ENCODE measurements at places on chromosomes 5 and 9.

DNA sequence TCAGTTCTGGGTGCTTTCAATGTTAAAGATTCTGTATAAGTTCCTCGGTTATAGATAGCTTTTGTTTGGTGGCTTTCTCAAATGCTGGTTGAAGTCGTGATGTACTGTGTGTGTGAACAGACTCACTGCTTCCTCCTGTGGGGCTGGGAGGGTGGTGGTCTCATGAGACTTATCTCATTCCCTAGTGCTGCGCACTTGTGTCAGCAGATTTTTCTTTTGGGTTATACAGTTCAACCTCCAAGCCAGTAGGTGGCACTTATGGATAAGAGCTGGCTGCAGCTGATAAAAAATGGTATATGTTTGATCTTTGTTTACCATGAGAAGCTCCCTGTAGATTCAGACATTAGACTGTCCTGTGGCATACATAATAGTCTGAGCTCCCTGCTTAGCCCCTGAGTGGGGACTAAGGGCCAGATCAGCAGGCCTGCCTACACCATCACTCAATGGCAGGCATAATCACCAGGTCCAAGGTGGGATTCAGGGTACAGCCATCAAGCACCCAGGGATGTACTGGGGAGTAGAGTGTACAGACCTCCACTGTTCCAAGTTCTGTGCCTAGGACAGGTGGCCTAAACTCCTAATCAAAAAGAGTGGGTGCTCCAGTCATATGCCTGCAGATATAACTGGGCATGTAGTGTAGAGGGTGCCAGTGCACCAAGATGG is 174.2 kb downstream of the OXCT1 start:
- no peak for DNase-seq

DNA sequence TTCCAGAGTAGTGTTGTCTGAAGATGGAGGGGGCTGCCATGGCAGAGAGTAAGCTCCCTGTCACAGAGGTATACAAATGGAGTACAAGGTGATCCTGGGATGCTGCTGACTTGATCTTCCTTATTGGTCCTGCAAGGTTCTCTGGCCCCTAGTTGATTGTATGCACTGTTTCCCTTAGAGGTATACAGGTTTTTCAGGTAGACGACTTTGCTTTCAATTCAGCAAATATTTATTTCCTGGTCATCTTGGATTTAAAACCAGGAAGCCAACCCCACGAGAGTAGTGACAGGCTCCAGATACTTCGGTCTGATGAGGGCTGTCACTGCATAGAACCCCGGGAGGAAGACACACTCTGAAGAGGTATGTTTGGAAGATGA is 16.5 kb upstream of the TRIM14 start:
- no peak for DNase-seq

GRCh38 chr9:7172154-7173115 is 414.7 kb downstream of the KDM4C start:
- no peak for DNase-seq

GRCh38 chr5:119105971-119106370 is 35.1 kb downstream of the DMXL1 start:
- DNase-seq = no peak

GRCh38 chr9:73183428-73183827 is 31.8 kb downstream of the ANXA1 start:
- DNase-seq = no peak

DNA sequence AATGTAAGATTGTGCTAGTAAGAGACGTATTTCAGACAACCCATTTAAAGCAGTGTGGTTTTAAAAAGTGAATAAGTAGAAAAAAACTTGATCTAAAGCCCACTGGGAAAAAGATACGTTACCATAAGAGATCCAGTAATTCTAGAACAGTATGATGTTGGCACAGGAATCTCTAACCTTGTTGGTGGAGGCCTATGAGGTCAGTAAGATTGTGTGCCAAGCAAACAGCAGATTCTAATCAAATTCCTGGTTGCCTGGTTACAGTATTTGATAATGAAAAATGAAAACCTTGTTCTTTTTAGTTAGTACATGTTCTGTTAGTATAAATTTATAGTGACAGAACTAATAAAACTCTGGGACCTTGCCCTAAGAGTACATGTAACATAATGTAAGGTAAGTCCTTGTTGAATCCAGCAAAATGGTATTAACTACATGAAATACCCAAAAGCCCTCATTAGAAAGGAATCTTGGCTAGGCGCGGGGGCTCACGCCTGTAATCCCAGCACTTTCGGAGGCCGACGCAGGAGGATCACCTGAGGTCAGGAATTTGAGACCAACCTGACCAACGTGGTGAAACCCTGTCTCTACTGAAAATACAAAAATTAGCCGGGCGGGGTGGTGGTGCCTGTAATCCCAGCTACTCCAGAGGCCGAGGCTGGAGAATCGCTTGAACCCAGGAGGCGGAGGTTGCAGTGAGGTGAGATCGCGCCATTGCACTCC is 33.2 kb upstream of the DMXL1 start:
- no peak for DNase-seq

- DNase-seq = peak; percentile 61
Measured at GRCh38 chr9:36899406-36899805, 134.7 kb downstream of the PAX5 start.

DNA sequence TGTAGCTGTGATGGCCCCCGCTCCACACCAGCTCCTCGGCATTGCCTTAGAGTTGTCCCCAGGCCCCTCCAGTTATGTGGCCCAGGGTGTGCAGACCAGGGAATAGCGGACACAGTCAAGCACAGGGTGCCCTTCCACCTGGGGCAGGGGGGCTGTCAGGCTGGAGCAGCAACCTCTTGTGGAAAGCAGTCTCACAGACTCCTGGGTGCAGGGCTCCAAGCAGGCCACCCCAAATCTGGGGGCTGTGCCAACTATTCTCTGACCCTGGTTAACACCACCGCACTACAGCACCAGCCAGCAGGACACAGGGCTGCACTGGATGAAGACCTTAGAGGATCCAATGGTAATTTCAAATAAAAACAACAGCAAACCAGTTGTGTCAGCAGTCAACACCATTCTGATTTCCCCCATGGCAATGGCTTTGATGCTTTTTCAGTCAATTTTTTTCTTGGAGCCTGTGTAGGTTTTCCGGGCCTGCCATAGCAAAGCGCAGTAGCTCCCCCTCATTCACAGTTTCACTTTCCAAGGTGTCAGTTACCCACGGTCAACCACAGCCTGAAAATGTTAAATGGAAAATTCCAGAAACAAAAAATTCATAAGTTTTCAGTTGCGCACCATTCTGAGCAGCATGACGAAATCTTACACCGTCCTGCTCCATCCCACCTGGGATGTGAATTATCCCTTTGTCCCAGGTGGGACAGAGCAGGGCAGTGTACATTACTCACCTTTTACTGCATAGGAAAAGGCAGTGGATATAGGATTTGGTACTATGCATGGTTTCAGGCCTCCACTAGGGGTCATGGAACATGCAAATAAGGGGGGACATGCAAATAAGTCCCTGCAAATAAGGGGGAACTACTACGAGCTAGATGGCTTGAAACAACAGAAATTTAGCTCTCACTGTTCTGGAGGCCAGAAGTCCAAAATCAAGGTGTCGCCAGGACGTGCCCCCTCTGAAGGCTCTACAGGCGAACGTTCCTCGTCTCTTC is 49.0 kb downstream of the C5orf15 start:
- no peak for DNase-seq

GRCh38 chr5:177306674-177307543 is 3.3 kb downstream of the PRELID1 start:
- DNase-seq = no peak

DNA sequence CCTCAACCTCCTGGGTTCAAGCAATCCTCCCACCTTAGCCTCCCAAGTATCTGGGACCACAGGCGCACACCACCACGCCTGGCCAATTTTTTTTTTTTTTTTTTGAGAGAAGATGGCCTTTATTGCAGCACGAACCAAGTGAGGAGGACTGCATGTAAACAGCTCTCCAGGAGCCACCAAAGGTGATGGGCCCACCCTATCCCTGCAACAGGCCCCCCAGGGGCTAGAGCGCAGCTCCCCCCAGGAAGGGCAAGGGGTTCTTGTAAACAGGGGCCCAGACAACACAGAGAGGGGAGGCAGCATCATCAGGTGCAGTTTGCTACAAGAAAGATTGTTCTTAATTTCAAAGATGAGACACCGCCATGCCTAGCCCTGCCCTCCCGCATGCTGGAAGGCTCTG is 12.6 kb upstream of the EGR1 start:
- DNase-seq = no peak

GRCh38 chr5:57745029-57745428 is 262.4 kb upstream of the ACTBL2 start:
- DNase-seq = no peak

GRCh38 chr9:123416176-123416575 is 60.2 kb downstream of the CRB2 start:
- DNase-seq = no peak

DNA sequence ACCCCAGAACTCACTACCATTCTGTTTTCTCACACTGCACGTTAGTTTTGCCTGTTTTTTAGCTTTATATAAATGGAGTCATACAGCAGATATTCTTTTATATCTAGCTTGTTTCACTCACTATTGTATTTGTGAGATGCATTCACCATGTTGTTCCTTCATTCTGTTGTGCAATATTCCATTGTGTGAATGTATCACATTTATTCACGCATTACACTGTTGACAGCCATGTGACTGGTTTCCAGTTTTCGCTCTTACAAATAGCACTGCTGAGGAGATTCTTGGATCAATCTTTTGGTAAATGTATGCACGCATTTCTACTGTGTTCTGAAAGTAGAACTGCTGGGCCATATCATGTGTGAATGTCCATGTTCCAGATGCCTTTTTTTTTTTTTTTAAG is 6.4 kb upstream of the SNX30 start:
- no peak for DNase-seq

- DNase-seq = no peak
Measured at GRCh38 chr9:98210435-98210834, 18.0 kb upstream of the CORO2A start.

DNA sequence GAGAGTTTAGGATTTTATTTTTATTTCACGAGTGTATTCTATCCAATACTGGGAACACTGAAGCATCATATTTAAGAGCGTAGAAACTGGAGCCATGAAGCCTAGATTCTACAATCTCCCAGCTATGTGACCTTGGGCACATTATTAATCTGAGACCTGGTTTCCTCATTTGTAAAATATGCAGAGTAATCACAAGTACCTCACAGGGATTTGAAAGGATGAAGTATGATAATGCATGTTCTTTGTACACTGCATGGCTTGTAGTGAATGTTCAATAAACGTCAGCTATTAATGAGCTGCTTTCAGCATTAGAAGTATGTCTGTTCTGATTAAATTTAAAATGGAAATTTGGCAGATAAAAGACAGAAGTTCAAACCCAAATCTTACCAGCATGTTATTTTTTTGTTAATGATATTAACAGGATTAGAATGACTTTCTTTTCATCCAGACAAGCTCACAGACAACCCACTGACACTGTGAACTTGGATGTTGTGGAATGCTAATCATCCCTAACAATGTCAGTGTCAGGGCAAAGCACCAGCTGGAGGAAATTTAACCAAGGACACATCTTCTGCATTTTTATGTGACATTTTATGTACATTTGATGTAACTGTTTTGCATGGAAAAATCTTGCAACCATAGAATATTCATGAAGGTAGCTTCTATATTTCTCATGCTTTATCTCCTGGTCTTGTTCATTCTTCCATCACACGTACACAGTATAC is 27.1 kb upstream of the CTXN3 start:
- DNase-seq = no peak

DNA sequence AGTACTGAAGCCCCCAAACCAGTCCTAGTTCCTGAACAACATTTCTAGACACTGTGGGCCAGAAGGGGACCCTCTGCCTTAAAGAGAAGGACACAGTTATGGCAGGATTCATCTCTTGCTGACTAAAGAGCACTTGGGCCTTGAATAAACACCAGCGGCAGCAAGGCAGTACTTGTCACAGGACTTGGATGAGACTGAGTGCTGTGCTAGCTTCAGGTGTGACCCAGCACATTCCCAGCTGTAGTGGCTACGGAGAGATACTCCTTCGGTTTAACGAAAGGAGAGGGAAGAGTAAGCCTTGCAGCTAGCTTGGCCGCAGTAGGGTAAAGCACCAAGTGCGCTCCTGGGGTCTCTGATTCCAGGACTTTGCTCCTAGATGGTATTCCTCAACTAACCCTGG is 10.9 kb upstream of the STX17 start:
- no peak for DNase-seq

GRCh38 chr5:119166026-119166425 is 95.1 kb downstream of the DMXL1 start:
- DNase-seq = no peak

- peak; percentile 53 for DNase-seq
Measured at GRCh38 chr9:126151031-126151685, 175.5 kb upstream of the MVB12B start.

DNA sequence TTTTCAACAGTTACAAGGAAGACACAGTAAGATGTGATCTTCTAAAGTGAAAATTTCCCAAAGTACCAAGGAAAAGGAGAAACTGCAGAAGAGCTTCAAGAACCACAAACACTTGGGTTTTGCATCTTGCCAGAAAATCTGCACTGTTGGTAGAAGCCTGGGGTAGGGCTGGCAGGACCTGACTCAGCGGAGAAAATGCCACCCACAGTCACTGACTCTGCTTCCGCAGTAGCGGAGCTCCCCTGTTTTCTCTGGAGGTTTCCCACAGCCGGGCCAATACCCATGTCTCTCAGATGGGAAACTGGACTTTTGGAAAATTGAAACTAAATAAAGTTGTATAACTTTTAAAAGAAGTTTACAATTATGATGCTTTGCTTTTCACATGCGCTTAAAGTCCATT is 104.2 kb downstream of the MEF2C start:
- no peak for DNase-seq

DNA sequence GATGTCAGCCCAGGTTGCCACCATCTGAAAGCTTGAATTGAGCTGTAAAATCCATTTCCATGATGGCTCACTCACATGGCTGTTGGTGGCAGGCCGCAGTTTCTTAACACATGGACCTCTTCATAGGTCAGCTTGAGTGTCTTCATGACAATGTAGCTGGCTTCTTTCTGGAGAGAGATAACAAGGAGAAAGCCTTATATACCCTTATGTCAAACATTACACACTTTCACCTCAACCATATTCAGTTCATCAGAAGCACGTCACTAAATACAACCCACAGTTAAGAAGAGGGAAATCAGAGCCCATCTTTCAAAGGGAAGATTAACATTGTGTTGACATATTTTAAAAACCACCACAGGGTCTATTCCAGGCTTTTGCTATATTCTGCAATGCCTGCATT is 604.4 kb downstream of the PRELID2 start:
- no peak for DNase-seq

GRCh38 chr5:141771031-141771430 is 89.0 kb upstream of the ARAP3 start:
- DNase-seq = no peak

DNA sequence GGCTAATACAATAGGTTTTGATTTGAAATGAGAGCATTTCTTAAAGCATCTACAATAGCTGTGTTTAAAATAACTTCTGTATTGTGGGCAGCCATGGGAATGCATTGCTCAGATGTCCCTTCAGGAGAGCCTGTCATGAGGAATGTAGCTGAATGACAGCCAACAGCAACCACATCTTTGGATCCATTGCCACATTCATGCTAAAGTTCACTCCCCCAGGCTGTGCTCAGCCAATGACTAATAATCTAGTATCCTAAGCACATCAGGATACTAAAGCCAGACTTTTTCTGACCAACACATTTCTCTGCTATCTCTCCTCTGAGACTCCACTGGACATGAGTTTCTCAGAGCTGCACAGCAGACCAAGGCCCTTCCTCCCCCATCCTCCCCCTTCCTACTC is 45.5 kb downstream of the HTR1A start:
- DNase-seq = no peak

Data from suprapubic skin (tissue), 4 donors.